ENCODE measurements at places on chromosomes 2 and 18.

DNA sequence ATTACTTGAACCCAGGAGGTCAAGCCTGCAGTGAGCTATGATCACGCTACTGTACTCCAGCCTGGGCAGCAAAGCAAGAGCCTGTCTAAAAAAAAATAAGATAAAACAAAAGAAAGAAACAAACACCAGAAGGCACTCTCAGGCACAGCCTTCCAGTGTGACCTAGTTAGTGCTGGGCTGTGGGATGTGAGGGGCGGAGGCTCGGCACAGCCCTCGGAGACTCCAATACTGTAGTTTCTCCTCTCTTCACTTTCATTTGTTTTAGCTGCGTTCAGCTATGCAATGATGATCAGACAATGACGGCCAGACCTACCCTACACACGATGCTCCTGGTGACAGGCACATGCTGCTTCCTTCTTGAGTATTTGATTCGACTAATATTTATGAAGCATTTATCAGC, 127.7 kb downstream of the SOCS6 start:
- no peak for DNase-seq

- no peak for DNase-seq
Measured at GRCh38 chr18:61829108-61829507, 63.7 kb downstream of the RNF152 start.

- no peak for DNase-seq
Measured at GRCh38 chr2:152420363-152420762, 85.4 kb downstream of the FMNL2 start.

DNA sequence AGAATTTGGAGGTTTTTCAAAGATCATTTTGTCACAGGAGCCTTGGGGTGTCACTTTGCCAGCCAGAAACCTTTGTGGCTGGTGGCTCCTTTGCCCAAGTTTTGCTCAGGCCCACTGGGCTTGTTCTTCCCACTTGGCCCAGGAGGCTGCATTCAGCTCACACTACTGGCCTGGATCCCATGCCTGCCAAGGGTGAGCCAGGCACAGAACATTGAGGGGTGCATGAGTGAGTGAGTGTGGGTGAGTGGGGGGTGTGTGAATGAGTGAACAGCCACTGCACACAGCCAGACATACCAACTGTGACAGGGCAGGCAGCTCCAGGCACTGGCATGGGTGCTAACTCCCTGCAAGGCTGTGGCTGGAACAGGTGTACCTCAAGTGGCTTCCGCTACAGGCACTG, 39.6 kb downstream of the FAM171B start:
- DNase-seq = no peak

GRCh38 chr2:197920592-197921201, 116.3 kb downstream of the PLCL1 start:
- DNase-seq = no peak

- DNase-seq = no peak
Measured at GRCh38 chr18:42950732-42951131, 164.8 kb downstream of the RIT2 start.

DNA sequence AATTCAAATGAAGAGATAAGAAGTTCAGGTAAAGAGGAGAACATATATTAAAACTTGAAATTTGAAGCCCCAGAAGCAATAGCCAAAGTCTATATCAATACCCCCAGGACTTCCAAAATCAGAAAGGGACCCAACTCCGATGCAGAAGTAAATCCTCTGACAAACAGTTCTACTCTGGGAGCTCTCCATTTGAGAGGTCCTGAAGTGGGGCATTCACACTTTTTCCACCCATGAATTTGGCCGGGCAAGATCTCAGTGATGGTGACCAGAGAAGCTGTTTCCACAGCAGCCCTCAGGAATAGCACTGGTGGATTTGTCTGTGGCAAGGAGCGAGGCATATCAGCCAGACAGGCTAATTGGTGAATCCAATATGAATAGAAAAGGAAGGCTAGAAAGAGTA, 313.6 kb upstream of the MC4R start:
- no peak for DNase-seq

DNA sequence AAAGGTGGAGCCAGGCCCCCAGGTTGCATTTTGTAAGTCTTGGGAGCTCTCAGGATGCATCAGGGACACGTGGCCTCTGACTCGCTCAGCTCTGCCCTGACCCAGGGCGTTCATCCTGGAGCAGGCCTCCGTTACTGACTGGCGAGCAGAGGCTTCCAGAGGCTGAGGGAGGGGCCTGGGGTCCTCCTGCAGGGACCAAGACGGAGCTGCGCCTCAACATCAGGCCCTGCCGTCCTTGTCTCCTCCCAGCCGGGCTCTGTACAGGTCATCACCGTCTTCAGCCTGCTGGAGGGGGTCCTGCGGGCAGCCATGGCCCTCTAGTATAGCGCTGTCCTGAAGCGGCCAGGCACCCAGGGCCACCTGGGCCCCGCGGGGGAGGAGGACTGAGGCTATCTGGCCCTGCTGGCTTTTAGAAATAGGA, 10.2 kb upstream of the ALPP start:
- DNase-seq = no peak

DNA sequence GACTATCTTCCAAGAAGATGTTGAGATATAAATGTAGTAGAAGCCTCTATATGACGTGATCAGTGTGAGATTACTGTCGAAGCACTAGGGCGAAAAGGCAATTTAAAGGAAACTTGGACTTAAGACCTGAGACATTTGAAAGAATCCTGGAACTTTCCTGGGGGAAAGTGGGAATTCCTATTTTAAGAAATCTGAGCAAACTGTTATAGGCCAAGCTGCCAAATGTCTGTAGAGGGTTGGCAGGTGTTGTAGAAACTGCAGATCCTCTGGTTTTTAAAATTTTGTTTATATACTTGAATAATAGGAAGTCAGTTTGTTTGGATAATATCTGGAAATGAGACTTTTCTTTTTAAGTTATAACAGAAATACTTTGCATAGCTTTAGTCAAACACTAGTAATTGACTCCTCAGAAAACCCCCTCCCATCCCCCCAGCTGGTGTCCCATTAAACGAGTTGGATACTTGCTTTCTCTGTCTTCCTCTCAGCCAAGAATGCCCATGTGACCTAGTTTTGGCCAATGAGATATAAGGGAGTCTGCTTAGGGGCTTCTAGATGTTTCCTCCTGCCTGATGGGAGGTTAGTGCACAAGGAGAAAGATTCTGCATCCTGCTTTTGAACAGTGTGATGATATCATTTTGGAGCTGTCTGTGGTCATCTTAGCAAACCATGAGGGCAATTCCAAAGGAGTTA, 61.2 kb downstream of the MOGAT1 start:
- DNase-seq = no peak

- no peak for DNase-seq
Measured at GRCh38 chr18:55494899-55495298, 93.1 kb downstream of the TCF4 start.

GRCh38 chr2:40394597-40394996, 57.3 kb downstream of the SLC8A1 start:
- DNase-seq = peak; percentile 11

- no peak for DNase-seq
Measured at GRCh38 chr18:9065864-9066263, 36.6 kb upstream of the NDUFV2 start.
